ENCODE measurements at places on chromosomes 7 and 10.
A peak's percentile ranks its signal among the peaks of the same experiment; 100 is the strongest.

DNA sequence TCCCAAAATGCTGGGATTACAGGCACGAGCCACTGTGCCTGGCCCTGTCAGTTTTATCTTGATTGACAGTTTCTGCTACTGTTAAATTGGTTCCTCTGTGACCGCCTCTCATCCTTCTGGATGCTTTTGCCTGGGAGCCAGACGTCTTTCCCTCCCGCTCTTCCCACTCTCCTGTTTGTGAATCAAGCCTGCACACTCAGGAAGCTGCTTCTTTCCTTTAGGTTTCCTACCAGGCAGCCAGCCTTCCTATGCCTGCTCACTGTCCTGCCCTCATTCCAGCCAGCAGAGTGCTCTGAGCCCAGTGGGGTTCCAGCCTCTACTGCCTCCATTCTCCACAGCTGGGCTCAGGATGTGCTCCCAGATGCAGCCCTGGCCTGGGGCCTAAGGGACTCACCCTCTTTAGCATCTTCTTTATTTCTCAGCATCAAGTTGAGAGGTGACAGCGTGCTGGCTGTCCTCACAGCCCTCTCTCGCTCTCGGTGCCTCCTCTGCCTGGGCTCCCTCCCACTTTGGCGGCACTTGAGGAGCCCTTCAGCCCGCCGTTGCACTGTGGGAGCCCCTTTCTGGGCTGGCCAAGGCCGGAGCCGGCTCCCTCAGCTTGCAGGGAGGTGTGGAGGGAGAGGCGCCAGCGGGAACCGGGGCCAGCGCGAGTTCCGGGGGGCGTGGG, 5.1 kb downstream of the SH2D4B start:
- DNase-seq: no peak

DNA sequence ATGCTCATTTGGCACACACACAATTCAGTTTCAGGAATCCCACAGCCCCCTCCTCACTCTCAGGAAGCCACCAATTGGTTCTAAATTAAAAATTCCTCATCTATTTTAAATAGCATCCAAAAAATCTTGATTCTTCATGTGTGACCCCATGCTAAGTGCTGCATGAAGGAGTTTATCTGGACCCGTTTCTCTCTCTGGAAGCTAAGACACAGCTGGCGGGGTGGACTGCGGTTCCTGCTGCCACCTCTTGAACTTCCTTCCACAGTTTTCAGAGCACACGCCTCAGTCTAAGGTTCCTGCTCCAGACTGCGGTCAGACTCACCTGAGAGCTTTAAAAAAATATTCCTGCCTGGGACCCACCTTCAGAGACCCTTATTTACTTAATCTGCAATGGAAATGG, 34.5 kb downstream of the LYZL1 start:
- DNase-seq: no peak

GRCh38 chr7:76187272-76187671, 14.4 kb upstream of the SRRM3 start:
- no peak for DNase-seq

GRCh38 chr10:69492091-69492745, 41.0 kb downstream of the TSPAN15 start:
- no peak for DNase-seq

- DNase-seq: no peak
These were observed 25.9 kb downstream of the DGKI start for GRCh38 chr7:137820677-137821420.

- DNase-seq: no peak
These were observed 8.2 kb downstream of the INPP5A start for GRCh38 chr10:132545659-132546367.

- DNase-seq: peak; percentile 43
These were observed 53.6 kb downstream of the AGMO start for GRCh38 chr7:15508258-15508657.

DNA sequence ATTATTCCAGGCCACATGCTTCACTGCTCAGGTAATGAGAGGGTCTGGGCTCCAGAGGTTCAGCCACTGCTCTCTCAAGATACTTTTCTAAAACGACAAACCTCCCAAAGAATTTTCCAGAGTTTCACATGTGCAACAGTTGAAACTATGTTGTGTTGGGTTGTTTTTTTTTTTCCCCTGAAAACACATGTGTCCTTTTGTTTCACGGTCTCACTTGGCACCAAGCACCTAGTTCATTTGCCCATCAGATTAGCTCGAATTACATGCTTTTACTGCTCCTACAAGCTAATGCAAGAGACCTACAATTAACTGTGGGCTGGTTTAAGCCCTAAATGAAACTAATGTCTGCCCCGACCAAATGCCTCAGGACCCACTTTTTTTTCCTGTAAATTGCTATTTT, 313.3 kb downstream of the FGFR2 start:
- no peak for DNase-seq

GRCh38 chr10:27433976-27434375, 70.1 kb upstream of the RAB18 start:
- peak; percentile 36 for DNase-seq

DNA sequence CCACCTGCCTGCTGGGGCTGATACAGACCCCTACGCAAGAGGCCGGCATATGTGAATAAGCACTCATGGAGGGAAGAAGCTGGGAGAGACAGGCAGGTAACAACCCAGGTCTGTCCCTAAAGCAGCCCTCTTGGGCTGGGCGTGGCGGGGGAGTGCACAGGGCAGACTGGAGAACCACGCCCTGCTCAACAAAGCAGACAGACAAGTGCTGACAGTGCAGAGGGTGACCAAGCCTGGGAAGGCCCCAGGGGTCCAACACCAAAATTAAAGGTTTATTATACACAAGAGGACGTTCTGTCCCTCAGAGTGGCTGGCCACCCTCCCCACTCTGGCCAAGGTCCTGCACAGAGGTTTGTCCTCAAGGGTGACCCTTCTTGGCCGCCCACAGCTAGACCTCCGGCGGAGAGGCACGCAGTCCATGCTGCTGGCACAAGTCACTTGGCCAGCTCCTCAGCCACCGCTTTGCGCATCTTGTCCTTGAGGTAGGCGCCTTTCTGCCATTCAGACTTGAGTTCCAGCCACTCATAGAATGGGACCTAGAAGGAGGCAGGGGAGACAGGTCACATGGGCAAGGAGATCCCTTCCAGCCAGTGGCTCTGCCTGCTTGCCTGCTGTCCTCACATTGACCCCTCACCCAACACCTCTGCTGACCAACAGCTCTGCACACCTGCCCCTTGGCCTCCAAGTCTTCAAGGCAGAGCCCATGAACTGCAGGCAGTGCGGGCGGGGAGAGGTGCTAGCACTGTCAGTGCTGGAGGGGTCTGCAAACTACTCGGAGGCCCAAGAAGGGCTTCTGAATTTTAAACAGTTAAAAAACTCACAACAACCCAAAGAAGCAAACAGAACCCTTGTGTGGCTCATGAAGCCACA, 11.4 kb upstream of the NACAD start:
- DNase-seq: no peak

- no peak for DNase-seq
These were observed 4.6 kb downstream of the STRA8 start for GRCh38 chr7:135238112-135238744.

DNA sequence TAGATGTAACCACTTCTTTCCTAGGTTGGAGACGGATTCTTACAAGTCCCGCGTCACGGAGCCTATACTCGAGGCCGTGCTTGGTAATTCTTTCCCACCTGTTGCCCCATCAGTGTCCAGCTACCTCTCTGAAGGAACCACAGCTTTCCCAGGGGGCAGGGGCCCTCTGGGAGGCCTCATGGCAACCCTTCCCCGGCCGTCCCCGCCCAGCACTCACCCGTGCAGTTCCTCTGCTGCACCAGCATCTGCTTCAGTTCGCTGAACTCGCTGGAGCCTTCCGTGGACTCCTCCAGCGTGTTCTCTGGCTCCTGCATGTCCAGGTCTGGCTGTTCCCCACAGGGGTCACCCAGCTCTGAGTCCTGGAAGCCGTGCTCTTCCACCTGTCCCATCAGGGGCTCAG, 24.5 kb downstream of the ZNF777 start:
- no peak for DNase-seq

- DNase-seq: peak; percentile 44
These were observed 9.2 kb upstream of the GRB10 start for GRCh38 chr7:50791938-50792341.

- peak; percentile 87 for DNase-seq
These were observed 64.0 kb upstream of the KLF6 start for GRCh38 chr10:3848775-3849635.

GRCh38 chr7:48887500-48887899, 36.8 kb upstream of the CDC14C start:
- DNase-seq: no peak

GRCh38 chr7:151380199-151381097, 29.4 kb downstream of the WDR86 start:
- DNase-seq: no peak

- no peak for DNase-seq
These were observed 5.4 kb downstream of the ATP6V1F start for GRCh38 chr7:128867842-128868623.

- no peak for DNase-seq
These were observed 44.0 kb upstream of the VDAC2 start for GRCh38 chr10:75166623-75166972.

GRCh38 chr7:45884136-45884535, 4.2 kb upstream of the IGFBP1 start:
- DNase-seq: no peak

DNA sequence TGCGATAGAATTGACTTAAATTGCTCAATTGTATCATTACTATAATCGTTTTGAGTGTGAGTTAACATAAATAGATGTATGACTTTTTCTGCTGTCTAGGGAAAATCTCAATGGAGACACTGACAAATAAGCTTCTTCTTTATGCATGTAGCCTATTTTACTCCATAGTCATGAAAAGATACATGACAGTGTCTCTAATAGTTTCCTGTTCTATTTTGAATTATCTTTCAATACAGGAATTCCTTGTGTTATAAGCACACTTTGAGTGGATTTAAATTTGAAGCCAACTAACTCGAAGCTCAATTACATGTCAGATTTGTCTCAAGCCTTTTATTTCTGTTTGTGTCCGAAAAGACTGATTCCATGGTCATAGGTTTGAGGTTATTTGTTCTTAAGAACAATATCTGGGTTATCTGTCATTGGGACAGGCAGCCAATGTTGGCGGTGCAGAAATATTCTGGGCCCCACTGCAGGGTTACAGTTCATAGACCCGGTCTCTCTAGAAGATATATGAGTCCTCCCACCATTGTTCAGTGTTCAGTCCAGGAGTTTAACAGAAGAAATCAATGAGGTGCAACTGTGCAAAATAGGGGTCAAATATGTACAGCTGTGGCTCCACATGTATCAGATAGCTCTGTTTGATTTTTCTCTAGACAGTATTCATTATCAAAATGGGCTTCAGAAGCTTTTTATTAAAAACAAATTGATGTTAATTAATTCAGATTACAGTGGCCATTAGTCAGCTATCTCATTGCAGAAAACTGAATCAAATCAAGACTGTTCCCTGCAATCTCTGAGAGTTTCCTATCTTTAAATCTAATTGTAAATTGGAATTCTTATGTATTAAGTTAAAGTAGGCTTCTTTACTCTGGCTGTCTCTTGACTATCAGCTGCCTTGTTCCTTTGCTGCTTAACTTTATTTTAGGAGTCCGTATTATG, 1238.8 kb downstream of the NXPH1 start:
- DNase-seq: no peak

GRCh38 chr7:27254625-27255024, 12.0 kb downstream of the EVX1 start:
- DNase-seq: peak; percentile 47

DNA sequence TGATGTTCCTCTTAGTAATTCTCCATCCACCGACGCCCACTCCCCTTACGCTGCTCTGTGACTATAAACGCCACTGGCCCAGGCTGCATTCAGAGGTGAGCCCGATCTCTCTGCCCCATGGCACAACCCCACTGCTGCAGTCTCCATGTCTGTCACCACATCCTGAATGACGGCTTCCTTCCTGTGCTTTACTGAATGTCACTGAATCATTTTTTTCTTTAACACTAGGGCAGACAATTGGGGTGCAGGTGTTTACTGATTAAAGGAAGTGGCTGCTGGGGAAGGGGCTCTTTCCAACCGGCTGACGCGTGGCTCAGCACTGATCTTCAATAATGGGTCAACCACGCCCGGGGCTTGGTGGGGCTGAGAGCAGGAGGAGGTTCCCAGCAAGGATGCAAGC, 208.3 kb downstream of the USP6NL start:
- no peak for DNase-seq
